Activated CD4-positive, alpha-beta T cell treated with anti-CD3 and anti-CD28 coated beads, Interleukin-2, amount 10 ng/mL, durations not matched to agents 24 days and 14 days (primary cell): ENCODE measurements at places on chromosomes 12 and 14. TPM values are rescaled to one million over a fixed set of nuclear protein-coding genes. Genes with fewer than 3 reads are reported as not detected.

GRCh38 chr12:122031342-122032216 is 9.9 kb downstream of the BCL7A start:
- peaks cover 1% of the 10 kb centered on the region for H3K4me1 ChIP-seq
- no peaks in the 10 kb centered on the region for H3K27me3 ChIP-seq
- H3K36me3 ChIP-seq = peaks cover 2% of the 10 kb centered on the region
- DNase-seq = peak; percentile 86

DNA sequence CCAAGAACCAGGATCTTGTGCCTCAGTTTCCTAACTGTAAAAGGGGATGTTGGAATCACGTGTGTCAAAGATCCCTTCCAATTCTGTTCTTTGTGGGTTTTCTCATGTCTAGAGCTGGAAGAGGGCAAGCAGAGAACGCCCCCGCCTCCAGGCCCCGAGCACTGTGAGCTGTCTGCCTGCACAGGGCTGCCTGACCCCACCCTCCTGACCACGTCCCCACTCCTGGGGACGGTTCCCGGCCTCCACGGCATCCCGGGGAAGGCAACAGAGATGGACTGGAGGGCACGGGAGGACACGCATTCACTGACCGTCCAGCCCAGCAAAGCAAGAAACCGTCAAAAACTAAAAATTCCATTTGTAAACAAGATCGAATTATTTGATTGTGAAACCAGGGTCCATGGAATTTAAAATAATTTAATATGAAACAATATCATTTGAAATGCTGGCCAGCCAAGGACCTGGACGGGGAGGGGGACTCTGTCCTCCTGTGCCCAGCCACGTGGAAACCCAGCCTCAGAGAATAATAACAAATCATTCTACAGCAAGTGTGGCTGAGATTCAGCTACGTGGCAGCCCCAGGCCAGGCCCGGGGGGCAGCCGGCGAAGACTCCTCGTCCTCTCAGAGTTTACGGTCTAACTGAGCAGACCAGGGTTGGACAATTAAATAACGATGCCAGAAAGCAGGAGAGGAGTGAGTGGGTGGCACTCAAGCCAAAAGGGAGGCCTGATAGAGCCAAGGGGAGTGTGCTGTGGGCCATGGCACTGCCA is 87.3 kb upstream of the DIO3 start:
- H3K27ac ChIP-seq = no peak overlapping the region
- H3K36me3 ChIP-seq = no peaks in the 10 kb centered on the region
- H3K27me3 ChIP-seq = no peaks in the 10 kb centered on the region
- no peak overlapping the region for H3K4me3 ChIP-seq

- no peak for DNase-seq
- H3K4me1 ChIP-seq = no peaks in the 10 kb centered on the region
- H3K27me3 ChIP-seq = no peaks in the 10 kb centered on the region
These were observed 39.9 kb downstream of the TMTC1 start for GRCh38 chr12:29743801-29744200.

DNA sequence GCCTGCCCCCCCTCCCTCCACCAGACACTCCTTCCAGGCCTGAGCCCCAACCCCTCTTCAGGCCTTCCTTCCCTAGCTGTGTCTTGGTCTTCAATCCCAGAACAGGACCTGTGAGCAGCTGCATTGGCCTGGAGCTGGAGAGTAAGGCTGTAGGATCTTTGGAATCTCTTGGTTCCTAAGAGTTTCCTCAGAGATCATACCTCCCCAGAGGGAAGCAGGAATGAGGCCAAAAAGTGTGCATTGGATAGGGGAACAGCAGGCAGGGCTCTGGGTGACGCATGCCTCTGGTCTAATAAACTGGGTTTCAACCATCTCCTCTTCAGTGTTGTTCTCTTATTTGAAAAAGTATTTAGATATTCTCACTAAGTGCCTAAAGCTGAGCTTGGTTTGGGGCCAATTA is 1.8 kb upstream of the SMARCD1 start:
- H3K36me3 ChIP-seq = peaks cover 16% of the 10 kb centered on the region
- H3K4me1 ChIP-seq = peaks cover 25% of the 10 kb centered on the region
- peak overlapping the region; percentile 79 for H3K27ac ChIP-seq
- DNase-seq = no peak

Gene CIDEB
- 21.8 and 22.2 TPM in 2 replicates for total RNA-seq

DNA sequence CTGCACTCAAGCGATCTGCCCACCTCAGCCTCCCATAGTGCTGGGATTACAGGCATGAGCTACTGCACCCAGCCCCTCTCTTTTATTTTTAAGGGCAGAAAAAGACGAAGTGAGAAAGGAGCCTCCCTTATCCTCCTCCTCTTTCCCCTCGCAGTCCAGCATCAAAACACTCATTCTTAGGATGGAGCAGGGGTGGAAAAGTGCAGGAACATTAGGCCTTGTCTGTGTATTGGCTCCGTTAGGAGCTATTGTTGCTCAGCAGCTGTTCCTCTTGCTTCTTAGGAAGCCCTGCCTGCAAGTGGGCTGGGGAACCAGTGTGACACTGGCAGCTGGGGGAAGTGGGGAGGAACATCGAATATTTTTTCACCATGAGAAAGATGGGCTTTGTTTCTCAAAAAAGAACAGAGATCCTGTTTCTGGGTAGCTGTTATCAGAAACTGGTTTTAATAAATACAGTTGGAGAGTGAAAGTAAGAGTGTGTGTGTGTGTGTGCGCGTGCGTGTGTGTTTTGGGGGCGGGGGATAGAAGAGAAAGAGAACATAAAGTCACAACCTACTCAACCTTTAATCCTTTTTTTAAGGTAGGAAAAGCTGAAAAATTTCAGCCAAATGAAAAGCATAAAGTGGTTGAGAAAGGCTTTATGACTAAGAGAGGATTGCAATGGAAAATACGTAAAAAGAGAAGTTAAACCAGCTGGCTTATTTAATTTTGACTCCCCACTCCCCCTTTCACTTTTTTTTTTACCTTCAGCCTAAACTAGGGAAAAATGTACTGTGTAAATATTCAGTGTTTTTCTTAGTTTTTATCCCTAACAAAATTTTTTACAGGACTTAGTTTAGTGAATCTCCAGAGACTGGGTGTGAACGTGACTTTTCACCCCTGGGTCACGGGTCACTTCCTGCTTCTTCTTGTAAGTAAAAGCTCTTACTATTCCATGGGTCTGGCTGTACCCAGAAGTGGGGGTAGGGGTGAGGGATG is 197.2 kb upstream of the PLEKHG7 start:
- peaks cover 42% of the 10 kb centered on the region for H3K4me1 ChIP-seq
- H3K27me3 ChIP-seq = no peaks in the 10 kb centered on the region
- peak overlapping the region; percentile 98 for H3K27ac ChIP-seq
- H3K36me3 ChIP-seq = peaks cover 8% of the 10 kb centered on the region

DNA sequence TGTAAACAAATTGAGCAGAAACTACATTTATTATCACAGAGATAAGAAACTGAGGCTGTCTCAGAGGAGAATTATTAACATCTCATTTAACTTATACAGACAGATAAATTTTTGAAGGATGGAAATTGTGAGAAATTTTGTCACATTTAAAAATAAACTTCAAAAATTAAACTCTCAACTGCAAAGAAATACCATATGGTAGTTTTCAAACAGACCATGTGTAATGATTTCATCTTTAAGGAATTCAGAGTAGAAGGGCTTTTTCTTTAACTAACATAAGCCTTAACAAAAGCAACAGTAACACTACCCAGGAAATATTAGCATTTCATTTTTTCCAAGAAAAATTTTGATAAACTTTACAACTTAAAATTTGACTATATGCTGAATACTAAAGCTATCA is 26.6 kb downstream of the NUP37 start:
- peaks cover 12% of the 10 kb centered on the region for H3K4me1 ChIP-seq
- H3K27me3 ChIP-seq = no peaks in the 10 kb centered on the region
- H3K36me3 ChIP-seq = peaks cover 34% of the 10 kb centered on the region
- DNase-seq = no peak
- no peak overlapping the region for H3K27ac ChIP-seq

Gene CRACR2A
- total RNA-seq = 26.6 and 27.0 TPM in 2 replicates
